ENCODE measurements at places on chromosomes 2 and 18. TPM values are rescaled to one million over a fixed set of nuclear protein-coding genes. Genes with fewer than 3 reads are reported as not detected.
A peak's percentile ranks its signal among the peaks of the same experiment; 100 is the strongest.

The MYOM1 gene
- total RNA-seq: 2.6 TPM

DNA sequence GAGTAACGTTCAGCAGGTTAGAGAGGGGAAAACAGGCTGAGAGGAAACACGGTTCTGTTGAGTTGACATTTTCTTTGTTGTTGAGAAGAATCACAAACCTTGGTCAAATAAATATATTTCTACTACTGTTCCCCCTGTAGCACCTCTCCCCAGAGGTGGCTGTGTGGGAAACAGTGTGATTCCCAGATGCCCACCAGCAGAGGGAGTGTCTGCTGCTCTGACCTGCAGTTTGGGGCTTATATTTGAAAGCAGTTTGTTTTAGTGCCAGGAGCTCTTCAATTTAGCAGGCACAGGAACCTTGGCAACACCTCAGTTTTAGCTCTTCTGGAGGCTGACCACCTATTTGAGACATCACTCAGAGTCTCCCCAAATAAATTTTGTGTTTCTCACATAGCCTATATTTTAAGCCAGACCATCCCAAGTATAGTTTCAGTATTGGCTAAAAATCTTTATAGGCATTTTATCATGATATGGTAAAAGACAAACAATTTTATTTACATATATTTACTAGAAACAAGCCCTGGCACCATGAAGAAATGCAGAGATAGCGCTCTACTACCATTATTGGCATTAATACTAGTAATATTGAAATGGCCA, 75.7 kb downstream of the PIK3C3 start:
- DNase-seq: no peak

GRCh38 chr2:218985325-218986091, 524 bp upstream of the FEV start:
- no peak for DNase-seq

- no peak for DNase-seq
Measured at GRCh38 chr2:10007921-10008808, 35.2 kb upstream of the KLF11 start.

The AKAIN1 gene
- total RNA-seq: not detected

DNA sequence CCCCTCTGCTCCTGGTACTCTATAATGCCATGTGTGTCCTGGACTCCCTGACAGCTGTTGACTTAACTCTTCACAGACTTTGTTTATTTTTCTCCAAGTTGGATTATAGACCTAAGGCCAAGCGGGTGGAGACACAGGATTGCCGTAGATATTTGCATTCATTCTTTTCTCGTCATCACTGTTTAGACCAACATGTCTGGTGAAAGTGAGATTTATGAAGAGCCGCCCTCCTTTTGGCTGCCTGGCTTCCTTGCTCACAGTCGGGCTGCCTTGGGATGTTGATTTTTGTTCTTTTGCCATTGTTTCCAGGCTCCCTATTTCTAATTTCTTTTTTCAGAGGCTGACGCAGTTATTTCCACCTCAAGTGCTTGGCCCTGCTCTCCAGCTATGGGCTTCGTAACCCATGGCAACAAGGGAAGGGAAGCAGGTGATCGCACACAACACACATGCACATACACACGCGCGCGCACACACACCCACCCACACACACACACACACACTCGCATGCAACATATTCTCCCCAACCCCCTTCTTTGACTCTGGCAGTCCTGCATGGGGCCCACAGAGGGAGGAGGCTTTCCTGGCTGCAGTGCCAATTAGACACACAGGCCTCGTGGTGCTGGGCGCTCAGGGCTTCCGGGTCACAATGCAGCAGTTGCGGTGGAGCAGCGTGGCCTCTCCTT, 296.5 kb downstream of the MTX2 start:
- DNase-seq: no peak

DNA sequence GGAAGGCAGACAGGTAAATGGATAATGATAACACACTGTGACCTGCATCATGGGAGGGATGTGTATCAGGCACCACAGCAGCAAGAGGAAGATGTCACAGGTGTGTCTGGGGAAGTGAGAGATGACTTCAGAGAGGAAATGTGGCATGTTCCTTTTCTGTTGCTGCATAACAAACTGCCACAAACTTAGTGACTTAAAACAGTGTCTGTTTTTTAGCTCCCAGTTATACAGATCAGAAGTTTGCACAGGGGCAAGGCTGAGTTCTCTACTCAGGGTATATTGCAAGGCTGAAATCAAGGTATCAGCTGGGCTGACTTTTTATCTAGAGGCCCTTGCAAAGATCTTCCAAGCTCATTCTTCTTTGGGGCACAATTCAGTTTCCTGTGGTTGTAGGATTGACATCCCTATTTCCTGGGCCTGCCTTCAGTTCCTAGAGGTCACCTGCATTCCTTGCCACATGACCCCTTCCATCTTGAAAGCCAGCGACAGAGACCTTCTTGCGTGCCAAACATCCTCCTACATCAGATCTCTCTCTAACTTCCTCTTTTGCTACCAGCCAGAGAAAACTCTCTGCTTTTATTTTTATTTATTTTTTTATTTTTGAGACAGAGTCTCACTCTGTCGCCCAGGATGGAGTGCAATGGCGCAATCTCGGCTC, 2.1 kb upstream of the MAP3K2 start:
- no peak for DNase-seq

The LIMS3 gene
- not detected for total RNA-seq

DNA sequence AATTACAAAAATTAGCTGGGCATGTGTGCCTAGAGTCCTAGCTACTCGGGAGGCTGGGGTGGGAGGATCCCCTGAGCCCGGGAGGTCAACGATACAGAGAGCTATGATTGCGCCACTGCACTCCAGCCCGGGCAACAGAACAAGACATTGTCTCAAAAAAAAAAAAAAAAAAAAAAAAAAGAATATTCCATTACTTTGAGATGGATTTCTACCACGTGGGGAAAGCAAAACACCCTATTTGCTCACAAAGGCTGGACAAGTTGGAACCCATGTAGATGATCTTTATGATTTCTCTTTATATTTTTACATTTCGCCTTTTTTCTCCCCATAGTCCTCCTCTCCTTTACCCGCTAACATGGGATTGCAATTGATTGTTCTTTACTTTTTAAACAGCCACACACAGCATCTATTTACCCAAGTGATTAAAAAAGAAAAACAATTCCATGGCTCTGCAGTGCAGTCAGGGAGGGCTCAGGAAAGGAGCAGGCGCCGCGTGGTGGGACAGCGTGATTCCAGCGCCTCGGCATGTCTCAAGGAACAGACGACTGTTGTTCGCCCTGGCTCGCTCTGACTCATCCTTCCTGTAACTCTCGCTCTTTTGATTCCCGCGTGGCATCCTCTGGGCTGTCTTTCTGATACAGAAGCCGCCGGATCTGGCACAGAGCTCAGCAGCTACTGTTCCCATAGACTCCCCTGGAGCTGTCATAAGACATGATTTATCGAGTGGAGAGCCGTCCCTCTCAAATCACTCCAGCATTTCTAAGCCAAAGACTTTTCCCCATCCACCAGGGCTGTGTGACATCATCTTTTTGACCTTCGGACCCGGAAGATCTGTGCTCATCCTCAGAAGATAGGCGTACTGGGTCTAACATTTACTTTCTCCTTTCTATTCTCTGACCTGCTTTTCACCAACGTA, 230.4 kb upstream of the AGAP1 start:
- peak; percentile 32 for DNase-seq

DNA sequence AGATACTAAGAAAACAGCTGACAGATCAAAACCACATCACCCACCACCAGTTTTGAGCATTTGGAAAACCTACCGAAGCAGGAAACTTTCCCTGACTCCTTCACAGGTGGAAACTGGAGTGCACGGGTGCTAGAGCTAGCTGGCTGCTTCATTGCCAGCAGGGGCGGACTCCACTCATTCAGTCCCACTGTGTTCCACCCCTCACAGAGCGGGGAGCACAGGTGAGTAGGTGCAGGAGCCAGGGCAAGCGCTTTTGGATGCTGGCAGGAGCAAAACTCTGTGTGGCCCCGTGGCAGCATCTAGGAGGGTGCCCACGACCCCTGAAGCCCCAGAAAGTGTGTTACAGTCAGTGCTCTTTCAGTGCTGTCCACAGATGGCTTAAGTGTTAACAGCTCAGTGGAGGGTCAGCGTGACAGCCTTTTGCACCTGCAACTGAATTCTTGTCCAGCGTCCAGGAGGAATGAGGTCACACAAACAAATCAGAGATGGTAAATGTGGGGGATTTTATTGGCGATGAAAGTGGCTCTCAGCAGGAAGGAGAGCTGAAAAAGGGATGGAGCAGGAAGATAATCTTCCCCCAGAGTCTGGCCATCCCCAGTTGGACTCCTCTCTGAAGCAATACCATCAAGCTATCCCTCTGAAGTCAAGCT, 71.1 kb downstream of the TMEM163 start:
- DNase-seq: no peak

The ITGB6 gene
- total RNA-seq: not detected

GRCh38 chr2:100819370-100820272, at the start of gene NPAS2:
NPAS2 (plus strand) TSS chr2:100820139; CDS start chr2:100904755, 84,616 bp downstream.
- no peak for DNase-seq

The TRIM43 gene
- not detected for total RNA-seq

DNA sequence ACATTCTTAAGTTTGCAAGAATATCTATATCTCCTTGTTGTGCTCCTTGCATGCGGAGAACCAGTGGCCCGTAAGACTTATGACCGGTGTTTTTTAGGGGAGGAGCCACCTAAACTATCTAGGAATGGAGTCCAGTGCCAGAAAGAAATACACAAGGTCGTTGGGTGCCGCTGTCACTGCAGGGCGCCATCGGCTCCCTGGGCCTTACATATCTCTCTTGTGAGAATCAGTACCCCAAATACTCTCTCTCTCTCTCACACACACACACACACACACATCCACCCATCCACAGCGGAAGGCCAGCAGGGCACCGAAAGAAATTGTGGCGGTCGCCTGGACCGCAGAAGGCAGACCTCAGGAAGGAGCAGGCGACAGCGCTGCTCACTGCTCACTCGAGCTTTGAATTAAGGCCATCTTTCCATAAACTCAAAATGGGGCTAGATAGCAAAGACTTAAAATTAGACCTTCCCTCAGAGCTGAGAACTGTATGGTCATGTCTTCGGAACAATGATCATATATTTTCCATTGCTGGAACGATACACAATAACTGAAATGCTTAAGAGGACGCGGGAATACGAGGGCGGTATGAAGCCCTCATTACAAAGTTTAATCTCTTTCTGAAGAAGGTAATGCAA, 10.4 kb downstream of the NR4A2 start:
- DNase-seq: no peak

DNA sequence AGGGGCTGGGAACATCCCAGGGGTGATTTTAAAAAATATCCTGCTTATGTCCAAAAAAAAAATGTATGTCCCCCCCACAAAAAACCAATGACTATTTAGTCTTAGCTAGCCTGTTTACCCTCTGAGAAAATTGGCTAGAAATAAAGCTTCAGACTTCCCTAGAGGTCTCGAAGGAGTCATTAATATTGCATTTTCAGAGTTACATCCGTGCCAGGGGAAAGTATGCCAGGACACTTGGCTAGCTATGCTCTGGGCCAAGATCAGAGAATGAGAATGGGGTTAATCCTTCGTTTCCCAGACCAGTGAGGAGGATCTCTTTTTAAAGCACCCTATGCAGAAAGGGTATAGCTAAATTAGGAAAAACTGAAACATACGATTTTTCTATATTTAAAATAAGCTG, 183.6 kb downstream of the MC4R start:
- no peak for DNase-seq

GRCh38 chr2:205130111-205130829, 552.0 kb upstream of the NRP2 start:
- no peak for DNase-seq

- no peak for DNase-seq
Measured at GRCh38 chr2:157986761-157987160, 110.6 kb upstream of the ACVR1 start.

DNA sequence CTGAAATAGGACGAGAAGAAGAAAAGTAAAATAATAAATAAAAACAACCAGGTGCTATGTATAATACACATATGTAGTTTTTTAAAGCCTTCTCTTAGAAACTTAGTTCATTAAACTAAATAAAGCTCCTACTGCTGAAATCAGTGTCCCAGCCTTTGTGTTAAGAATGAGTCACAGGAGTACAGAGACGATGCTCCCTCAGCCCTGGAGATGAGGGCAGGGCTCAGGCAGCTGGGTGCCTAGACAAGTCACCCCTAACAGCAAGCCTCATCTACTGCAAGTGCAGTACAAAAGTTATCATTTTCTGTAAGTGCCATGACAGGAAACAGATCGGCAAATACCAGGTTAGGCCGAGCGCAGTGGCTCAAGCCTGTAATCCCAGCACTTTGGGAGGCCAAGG, 18.2 kb downstream of the KIDINS220 start:
- DNase-seq: no peak

DNA sequence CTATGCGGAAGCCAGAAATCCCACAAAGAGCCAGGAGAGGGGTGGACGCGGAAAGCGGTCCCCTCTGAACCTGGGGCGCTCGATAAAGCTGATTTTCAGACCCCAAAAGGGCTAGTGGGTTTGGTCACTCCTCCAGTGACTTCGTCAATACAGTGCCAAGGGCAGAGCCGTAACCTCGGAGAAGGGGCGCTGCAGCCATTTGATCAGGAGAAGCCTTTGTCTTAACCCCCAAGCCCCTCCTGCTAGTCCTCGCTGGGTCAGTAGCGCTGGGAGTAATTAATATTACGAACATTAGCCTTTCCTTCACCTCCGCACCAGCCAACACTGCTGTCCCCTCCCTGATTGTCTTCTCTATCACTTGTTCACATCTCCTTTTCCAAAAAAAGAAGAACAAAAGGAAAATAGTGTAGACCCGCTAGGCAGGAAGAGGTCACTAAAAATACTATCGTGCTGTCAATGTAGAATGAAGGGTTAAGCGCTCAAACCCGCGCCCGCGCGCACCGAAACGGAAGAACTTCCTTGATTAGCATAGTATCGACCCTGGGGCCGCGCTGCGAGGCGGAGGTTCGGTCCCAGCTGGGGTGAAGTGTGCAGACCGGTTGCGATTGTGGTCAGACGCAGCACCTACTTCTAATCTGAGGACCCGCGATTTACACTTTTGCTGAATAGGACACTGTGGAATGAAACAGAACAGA, 63.2 kb upstream of the MAPRE2 start:
- no peak for DNase-seq

DNA sequence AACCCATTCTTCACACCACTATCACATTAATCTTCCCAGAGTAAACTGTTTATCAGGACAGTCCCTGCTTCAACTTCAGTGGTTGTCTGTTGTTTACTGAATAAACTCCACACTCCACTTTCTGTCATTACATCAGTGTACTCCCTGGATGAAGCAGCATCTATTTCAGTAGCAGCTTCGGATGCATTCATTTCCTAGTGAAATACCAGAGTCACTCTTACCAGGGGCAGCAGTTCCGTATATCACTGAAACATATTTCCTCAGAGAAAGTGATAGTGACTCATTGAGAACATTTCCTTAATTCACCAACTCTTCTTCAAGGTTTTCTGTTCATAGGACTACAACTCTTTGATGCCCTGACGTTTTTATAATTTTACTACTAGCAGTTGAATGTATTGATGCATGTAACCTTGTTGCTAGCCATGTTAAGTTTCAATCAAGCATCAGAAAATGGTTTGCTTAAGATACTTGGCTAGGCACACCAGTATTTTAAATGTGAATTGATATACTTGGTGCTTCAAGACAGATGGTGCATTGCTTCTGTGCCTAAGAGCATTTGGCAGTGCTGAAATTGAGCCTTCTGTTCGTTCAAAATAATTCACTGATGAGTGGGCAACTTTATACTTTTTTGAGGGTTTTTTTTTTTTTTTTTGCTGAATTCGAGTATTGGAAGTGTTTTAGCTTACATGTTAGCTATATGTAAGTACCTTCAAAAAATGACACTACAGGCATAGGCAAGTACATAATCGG, 92.3 kb downstream of the UBE2E3 start:
- no peak for DNase-seq
